ENCODE measurements at places on chromosomes 3 and 15.

DNA sequence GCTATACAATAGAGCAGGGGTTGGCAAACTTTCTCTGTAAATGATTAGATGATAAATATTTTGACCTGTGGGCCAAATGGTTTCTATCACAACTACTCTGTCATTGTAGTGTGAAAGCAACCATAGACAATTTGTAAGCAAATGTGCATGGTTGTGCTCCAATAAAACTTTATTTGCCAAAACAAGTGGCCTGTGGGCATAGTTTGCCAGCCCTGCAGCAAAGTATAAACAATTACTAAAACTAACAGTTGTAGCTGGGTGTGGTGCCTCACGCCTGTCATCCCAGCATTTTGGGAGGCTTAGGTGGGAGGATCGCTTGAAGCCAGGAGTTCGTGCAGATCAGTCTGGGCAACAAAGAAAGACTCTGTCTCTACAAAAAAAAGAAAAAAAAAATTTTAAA lies 61.6 kb downstream of the NBEAL2 start:
- DNase-seq, result no peak

DNA sequence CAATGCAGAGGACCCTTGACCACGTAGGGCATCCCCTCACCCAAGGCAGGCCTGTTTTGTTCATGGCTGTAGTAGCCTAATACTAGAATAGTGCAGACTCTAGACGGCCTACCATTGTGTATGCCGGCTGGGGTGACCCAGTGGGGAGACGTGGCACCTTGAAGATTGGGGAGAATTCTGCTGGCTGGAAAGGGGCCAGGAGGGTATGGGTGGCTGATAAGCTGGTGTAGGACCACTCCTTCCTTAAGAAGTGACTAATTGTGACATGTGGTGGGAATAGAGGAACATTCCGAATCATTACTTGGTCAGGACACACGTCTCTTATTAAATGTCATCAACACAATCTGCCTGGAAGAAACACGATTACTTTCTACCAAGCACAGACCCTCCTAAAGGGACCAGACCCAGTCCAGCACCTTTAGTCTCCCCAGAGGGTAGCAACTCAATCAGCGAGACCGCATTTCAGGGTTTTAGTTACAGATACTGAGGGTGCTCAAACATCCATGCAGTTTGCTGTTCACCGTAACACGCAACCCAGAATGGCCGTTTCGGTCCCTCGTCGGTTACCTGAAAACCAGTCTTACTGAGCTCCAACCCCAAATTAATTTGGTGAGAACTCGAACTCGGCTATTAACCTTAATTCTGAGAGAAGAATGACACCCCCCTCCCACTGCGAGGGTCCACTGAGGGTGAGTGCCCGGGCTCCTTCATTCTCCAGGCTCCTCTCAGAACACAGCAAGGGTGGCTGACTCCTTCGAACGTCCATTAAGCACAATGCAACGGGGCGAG lies 1.6 kb upstream of the KLF13 start:
- no peak for DNase-seq

GRCh38 chr3:159451482-159451881 lies 537.2 kb upstream of the IL12A start:
- no peak for DNase-seq

- DNase-seq, result peak; percentile 23
Observed at GRCh38 chr3:178203165-178203564, 333.1 kb upstream of the KCNMB2 start.

DNA sequence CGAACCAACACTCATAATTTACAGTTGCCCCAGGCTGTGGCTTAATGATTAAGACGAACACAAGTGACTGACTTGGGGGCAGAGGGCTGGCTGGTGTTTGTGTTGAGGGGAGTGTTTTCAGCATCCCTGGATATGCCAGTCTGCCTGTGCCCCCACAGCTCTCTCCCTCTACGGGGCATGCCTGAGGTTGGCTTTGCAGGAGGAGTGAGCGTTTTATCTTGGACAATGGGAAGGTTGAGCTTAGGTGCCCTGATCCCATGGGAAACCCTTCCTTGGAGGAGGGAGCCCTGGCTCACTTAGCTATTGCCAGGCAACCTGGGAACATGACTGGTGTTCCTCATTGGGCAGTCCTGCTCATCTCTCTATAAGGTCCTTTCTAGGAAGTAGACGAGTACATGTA lies 17.6 kb downstream of the FAM107A start:
- DNase-seq, result no peak

GRCh38 chr3:194312743-194313281 lies 38.3 kb downstream of the CPN2 start:
- peak; percentile 25 for DNase-seq

DNA sequence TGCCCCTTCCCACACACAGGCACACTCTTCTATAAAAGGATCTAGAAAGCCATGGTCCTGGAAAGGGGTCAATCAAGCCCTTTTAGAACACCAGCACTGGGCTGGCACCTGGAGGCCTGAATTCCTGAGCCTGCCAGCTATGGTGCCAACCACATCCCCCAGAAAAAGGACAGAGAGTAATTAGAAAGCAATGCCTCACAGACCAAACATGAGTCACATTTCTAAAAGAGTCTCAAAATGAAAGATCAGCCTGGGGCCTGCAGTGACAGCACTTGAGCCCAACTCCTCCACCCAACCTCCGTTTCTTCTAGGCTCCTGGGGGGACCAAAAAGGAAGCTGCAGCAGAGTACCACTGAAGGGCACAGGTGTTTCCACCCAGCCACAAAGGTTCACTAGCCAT lies 14.1 kb downstream of the MYLK start:
- DNase-seq, result peak; percentile 74

GRCh38 chr3:71997066-71997653 lies 212.2 kb upstream of the PROK2 start:
- no peak for DNase-seq
